ENCODE measurements at places on chromosomes 1 and 21.
A peak's percentile ranks its signal among the peaks of the same experiment; 100 is the strongest.

DNA sequence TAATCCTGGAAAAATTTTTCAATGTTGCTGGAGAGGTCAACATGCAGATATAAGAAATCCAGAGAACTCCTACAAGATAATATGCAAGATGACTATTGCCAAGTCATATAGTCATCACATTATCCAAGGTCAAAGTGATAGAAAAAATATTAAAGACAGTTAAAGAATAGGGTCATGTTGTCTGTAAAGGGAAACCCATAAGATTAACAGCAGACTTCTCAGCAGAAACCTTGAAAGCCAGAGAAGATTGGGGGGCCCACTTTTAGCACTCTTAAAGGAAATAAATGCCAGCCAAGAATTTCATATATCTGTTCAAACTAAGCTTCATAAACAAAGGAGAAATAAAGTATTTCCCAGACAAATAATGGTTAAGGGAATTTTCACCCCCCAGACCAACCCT lies 64.1 kb downstream of the PTGFR start:
- no peak for DNase-seq

DNA sequence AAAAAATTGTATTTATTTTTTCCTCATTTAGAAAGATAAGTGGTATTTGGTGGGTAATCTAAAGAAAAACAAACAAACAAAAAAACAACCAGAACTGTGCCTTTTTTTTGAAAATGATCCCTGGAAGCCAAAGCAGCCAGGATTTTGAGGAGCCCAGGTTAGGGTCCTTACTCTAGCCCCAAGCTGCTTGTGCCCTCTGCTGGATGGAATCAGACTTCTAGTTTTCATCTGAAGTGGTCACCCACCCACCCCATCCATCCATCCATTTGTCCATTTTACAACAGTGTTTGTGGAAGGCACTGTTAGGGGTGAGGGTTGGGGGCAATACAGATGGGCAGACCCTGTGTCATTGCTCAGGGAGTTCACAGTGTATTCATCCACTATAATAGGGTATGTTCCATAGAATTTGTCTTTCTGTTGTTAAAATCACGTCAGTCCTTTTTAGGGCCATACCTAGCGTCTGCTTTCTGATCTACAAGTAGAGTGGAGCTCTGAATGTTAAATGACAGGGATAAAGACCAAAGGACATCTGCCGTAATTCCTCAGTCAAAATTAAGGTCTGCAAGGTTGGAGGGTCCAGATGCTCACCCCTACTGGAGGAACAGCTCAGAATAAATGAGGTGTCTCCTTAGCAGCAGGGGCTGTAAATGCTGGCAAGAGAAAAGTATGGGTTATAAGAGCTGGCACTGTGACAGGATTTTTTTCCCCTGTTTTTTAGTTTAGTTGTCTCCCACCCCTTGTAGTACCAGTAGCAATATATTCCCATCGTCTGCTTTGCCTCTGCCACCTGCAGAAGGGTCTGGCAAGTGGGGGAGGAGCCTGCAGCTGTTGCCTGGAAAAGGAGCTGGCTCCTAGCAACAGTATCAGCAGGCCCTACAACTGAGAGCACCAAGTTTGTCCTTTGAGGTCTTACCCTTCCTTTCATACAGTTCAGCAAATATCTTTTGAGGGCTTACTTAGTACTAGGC lies 3.2 kb downstream of the LRRC42 start:
- DNase-seq, result no peak

DNA sequence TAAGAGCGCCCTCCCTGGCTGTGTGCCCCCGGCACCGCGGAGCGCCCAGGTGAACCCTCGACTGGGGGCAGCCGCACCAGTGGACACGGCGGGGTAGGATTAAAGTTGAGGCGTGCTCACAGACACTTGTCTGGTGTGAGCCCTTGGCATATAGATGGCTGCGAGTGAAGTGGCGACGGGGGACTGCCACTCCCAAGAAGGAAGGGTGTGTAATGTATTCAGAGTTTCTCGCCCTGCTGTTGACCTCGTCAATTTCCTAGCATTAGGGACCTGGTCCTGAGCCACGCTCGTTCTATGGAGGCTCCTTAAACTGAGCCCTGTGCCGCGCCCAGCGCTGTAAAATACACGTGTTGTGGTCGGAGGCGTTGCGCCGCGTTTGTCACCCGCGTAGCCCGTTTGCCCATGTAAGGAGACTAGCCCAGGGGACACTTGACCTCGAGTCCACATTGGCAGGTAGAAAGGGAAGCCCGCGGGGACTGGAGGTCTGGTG lies 554 bp downstream of the EVA1C start:
- no peak for DNase-seq

GRCh38 chr1:163737261-163737660 lies 415.5 kb downstream of the NUF2 start:
- DNase-seq, result no peak

- peak; percentile 51 for DNase-seq
Measured at GRCh38 chr1:239987103-239987745, 104.5 kb upstream of the FMN2 start.

DNA sequence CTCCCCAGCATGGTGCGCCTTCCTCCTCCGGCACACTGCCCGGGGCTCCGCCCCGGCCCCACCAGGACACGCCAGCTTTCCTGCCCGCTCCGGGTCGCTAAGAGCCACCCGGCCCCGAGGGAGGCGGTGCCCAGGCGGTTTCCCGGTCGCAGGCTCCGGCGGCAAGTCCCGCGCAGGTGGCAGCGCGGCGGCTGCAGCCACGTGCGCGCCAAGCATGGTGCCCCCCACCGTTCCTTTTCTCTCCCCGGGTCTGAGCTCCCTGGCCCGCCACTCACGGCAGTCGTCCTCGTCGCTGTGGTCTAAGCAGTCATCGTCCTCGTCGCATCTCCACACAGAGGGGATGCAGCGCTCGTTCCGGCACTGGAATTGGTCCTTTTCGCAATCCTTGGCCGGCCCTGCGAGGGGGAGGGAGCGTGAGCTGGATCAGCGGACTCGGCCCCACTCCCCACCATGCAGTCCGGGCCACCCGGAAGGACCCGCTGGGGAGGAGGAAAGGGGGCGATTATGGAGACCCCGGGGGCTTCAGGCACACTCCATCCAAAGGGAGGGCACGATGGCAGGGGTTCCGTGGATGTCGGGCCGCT lies 1.2 kb downstream of the LRP8 start:
- DNase-seq, result no peak

DNA sequence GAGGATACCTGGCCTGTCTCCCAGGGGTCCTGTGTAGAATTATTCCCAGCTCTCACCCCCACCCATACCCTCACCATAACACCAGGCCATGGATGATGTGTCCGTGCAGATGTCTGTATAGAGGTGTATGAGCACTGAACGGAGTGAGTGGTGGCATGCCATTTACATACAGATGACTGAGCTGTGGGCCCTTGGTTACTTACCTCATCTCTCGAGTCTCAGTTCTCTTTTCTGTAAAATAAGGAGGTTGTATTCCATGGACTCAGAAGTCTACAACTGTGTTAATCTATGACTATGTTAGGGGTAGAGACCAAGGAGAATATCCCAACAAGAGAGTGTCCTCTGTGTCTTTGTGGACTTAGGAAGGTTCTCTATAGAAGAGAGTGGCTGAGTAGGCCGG lies 65.6 kb upstream of the CD1D start:
- DNase-seq, result no peak

DNA sequence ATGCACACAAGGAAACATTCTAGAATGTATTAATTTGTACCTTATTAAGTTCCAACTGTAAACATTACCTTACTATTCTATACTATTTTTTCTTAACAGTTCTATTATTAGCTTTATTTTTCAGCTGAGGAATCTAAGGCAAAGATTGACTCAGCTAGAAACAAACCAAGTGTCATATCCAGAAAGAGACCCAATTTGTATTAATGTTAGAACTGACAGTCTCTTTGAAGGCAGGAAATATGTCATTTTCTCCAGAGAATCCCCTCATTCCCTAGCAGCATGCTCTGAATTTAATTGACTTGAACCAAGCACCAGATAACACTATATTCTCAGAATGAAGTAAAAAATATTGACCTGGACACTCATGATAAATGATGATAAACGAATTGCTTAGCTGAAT lies 81.4 kb upstream of the PLPPR5 start:
- DNase-seq, result no peak

GRCh38 chr1:62436039-62436465 lies 797 bp upstream of the USP1 start:
- no peak for DNase-seq

- DNase-seq, result no peak
Measured at GRCh38 chr1:228284148-228284495, 76.3 kb downstream of the OBSCN start.

- no peak for DNase-seq
Measured at GRCh38 chr1:151553659-151554058, 13.6 kb downstream of the TUFT1 start.

- no peak for DNase-seq
Measured at GRCh38 chr1:39344394-39345154, 140.1 kb downstream of the MACF1 start.

GRCh38 chr1:19421365-19421764 lies 64.0 kb downstream of the CAPZB start:
- no peak for DNase-seq

- DNase-seq, result peak; percentile 40
Measured at GRCh38 chr1:44652445-44653106, 21.7 kb downstream of the TMEM53 start.

DNA sequence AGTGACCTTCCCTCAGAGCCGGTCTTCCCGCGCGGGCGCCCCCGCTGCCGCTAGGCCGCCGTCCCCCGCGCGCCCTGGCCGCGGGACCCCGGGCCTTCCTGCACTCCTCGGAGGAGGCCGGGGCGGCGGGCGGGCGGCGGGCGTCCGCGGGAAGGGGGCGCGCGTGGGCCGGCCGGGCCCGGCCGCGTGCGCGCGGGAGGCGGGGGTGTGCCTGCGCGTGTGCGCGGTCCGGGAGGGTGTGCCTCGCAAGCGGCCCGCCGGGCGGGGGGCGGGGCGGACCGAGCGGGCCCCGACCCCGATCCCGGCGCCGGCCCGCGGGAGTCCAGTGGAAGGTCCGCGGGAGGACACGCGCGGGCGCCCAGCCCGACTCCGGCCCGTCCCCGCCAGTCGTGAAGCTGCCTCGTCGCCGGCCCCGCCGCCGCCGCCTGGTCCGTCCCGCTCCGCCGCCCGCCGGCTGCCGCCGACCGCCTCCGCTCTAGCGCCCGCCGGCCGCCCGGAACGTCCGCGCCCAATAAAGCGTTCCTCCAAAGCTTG lies 438 bp downstream of the MRPS6 start:
- DNase-seq, result no peak

DNA sequence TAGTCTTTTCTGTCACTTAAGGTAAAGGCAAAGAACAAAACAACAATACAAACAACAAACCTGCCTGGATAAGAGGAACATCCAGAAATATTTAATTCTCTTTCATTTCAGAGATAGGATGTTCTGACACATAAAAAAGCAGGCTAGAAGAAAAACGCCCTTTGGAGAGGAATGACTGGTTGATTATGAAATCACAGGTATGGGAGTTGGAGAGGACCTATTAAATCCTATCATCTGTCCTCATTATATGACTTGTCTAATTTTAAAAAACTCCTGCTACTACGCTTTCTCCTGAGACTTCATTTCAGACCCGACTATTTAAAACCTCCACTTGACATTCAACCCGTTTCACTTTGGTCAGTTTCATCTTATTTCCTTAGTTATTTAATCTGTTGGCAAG lies 54.1 kb downstream of the TMPRSS15 start:
- no peak for DNase-seq

GRCh38 chr1:220685879-220686278 lies 4.3 kb upstream of the C1orf115 start:
- no peak for DNase-seq

DNA sequence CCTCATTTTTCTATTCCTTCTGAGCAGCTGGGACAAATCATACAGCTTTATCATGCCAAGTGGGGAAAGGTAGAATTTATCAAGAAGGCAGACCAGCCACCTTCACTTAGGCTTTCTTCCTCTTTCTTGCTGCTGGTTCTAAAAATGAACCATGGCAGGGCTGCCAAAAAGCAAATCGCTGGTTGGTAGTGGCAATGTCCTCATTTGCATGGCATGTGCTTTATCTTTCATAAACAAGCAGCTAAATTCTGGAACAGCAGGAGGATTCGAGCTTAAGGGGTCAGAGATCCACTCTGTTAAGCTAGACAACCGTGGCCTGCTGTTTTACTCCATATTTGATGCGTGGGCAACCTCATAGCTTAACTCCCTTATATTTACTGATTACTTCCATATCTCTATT lies 91.3 kb downstream of the RPE65 start:
- no peak for DNase-seq

DNA sequence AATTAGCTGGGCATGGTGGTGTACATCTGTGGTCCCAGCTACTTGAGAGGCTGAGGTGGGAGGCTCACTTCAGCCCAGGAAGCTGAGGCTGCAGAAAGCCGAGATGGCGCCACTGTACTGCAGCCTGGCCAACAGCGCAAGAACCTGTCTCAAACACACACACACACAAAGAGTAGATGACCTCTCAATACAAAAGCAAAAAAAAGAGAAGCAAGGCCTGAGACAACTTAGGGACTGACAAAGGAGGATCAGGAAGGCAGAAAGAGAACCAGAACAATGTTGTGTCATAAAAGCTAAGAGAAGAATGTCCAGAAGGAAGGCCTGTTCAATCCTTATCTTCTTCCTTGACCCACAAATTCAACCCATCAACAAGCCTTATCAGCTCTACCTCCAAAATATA lies 18.5 kb downstream of the WASF2 start:
- DNase-seq, result no peak

DNA sequence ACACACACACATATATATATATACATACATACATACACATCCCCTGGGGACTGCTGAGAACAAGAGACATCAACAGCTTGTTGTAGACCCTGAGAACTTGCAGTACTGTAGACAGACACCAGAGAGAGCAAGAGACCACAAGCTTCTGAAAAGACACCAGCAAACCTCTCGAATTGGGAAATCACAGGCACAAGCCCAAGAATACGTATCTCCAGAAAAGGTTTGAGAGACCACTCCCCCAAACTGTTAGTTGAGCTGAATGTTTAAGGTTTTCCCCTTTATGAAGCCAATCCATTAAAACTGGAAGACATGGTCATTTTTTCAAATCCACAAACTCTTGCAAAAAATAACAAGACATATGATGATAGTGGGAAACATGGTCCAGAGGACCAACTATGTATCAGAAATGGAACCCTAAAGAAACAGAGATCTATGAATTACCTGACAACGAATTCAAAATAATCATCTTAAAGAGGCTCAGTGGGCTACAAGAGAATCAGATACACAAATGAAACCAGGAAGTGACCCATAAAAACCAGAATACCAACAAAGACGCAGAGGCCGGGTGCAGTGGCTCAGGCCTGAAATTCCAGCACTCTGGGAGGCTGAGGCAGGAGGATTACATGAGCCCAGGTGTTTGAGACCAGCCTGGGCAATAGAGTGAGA lies 45.1 kb downstream of the SLC2A1 start:
- DNase-seq, result no peak

- no peak for DNase-seq
Measured at GRCh38 chr1:45685308-45686014, 872 bp downstream of the GPBP1L1 start.

- no peak for DNase-seq
Measured at GRCh38 chr1:207849646-207850045, 61.3 kb downstream of the CD34 start.

DNA sequence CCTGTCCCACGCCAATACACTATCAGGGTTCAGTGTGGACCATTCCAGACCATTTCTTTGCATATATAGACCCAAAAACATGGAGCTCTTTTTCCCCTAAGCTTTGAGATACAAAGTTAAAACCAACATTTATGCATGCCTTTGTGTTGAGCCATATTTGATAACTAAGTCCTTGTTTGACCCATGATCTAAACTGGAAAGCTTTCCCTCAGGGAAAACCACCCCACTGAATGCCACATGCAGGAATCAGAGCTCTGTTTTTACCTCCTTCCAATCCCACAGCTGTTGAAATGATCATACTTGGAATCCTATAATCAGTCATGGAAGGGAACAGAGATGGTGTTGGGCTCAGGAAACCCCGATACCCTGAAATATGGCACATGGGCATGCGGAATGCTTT lies 14.8 kb upstream of the SLC45A1 start:
- DNase-seq, result peak; percentile 8
